Stimulated activated memory B cell treated with anti-CD40 and anti-IgM and Interleukin-4, amounts not matched to agents 10 μg/mL and 1 μg/mL and 100 μg/mL, for 72 hours (primary cell): ENCODE measurements at places on chromosomes 7 and 10.

DNA sequence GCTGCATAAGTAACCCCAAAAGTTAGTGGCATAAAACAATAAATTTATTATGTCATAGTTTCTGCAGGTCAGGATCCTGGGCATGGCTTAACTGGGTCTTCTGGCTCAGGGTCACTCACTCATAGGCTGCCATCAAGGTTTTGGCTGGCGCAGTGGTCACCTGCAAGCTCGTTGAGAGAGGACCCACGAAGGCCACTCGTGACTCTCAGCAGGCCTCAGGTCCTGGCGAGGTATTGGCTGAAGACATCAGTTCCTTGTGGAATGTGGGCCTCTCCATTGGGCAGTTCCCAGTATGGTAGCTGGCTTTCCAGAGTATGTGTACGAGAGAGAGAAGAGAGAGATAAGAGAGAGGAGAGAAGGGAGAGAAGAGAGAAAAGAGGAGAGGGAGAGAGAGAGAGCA, 138.3 kb upstream of the KLF14 start:
- H3K4me1 ChIP-seq, result peaks cover 33% of the 10 kb centered on the region
- peaks cover 74% of the 10 kb centered on the region for H3K36me3 ChIP-seq
- no peak overlapping the region for H3K4me3 ChIP-seq
- no peak for ATAC-seq
- no peaks in the 10 kb centered on the region for H3K27me3 ChIP-seq
- H3K27ac ChIP-seq, result no peak overlapping the region

DNA sequence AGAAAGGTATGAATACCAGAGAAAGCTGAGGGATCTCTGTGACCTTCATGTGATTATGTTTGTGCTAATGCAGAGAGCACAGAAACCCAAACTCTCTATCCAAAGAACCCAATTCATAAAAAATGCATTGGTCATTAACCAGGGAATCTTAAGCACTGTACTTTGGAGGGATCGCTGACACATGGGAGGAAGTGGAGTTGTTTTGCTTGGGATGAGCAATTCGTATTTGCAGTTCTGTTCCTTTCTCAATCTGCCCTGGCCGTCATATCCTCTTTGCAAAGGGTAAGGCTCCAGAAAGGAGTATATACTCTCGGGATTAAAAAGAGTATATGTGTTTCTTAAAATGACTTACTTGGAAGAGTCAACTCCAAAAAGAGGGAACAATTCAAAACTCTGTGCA, 221.3 kb downstream of the POU6F2 start:
- H3K36me3 ChIP-seq, result no peaks in the 10 kb centered on the region
- H3K27me3 ChIP-seq, result no peaks in the 10 kb centered on the region
- no peaks in the 10 kb centered on the region for H3K4me1 ChIP-seq
- no peak for ATAC-seq
- no peak overlapping the region for H3K27ac ChIP-seq
- H3K4me3 ChIP-seq, result no peak overlapping the region

DNA sequence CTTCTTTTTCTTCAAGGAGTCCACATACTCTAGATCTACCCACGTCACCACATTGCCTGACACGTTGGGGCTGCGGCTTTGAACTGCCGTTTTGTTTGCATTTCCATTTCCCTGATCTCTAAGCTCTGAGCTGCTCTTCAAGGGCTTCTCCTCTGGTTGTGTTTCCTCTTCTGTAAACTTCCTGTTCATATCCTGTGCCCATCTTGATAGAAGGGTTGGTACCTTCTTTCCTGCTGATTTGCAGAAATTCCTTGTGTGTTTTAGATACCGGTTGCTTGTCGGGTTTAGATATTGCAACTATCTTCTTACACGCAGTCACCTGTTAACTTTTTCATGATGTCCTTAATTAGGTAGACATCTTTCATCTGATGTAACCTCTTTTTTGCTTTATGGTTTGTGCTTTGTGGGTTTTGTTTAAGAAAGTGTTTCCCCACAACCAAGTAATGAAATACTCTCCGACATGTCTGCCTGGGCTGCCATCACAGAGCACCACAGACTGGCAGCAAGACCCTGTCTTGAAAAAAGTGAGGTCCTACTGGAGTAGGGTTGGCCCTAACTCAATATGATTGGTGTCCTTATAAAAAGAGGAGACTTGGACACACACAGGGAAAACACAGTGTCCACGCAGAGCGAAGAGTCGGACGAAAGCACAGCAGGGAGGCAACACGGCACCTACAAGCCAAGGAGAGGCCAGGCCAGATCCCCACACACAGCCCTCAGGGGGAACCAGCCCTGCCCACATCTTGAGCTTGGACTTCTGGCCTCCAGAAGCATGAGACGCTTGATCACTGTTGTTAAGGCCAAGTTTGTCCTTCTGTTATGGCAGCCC, 99.1 kb upstream of the PDGFA start:
- no peak overlapping the region for H3K4me3 ChIP-seq
- peak overlapping the region; percentile 2 for H3K27ac ChIP-seq

- peak overlapping the region; percentile 49 for H3K4me3 ChIP-seq
- H3K27ac ChIP-seq, result no peak overlapping the region
- no peaks in the 10 kb centered on the region for H3K36me3 ChIP-seq
- peaks cover 28% of the 10 kb centered on the region for H3K4me1 ChIP-seq
Observed at GRCh38 chr10:98339799-98340198, 71.8 kb upstream of the LOXL4 start.

- H3K4me1 ChIP-seq, result no peaks in the 10 kb centered on the region
- H3K27me3 ChIP-seq, result no peaks in the 10 kb centered on the region
- no peak overlapping the region for H3K4me3 ChIP-seq
- H3K36me3 ChIP-seq, result peaks cover 12% of the 10 kb centered on the region
Observed at GRCh38 chr10:25023278-25023677, 6.9 kb downstream of the THNSL1 start.

GRCh38 chr10:132860532-132860931, 74.6 kb upstream of the NKX6-2 start:
- H3K27ac ChIP-seq, result no peak overlapping the region
- H3K36me3 ChIP-seq, result no peaks in the 10 kb centered on the region
- H3K4me1 ChIP-seq, result no peaks in the 10 kb centered on the region
- ATAC-seq, result no peak
- no peak overlapping the region for H3K4me3 ChIP-seq

DNA sequence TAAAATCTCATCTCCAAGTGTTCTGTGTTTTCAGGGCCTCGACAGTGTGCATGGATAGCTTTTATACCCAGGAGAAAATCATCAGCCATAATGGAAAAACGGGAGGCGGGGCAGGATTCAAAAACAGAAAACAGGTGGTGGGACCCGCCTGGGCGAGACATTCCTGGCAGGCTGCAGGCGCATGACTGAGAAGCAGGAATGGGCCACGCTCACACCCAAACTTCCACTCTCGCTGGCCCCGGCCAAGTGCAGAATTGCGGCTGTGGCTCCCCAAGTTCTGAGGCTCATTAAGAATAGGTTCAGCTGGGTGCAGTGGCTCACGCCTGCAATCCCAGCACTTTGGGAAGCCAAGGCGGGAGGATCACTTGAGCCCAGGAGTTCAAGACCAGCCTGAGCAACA, 60.6 kb downstream of the C10orf143 start:
- no peaks in the 10 kb centered on the region for H3K4me1 ChIP-seq
- no peak overlapping the region for H3K4me3 ChIP-seq
- no peak overlapping the region for H3K27ac ChIP-seq
- H3K36me3 ChIP-seq, result peaks cover 8% of the 10 kb centered on the region

- H3K27me3 ChIP-seq, result no peaks in the 10 kb centered on the region
- H3K27ac ChIP-seq, result no peak overlapping the region
- no peak overlapping the region for H3K4me3 ChIP-seq
- no peak for ATAC-seq
- no peaks in the 10 kb centered on the region for H3K4me1 ChIP-seq
Observed at GRCh38 chr10:46520381-46520780, 36.1 kb downstream of the GPRIN2 start.

DNA sequence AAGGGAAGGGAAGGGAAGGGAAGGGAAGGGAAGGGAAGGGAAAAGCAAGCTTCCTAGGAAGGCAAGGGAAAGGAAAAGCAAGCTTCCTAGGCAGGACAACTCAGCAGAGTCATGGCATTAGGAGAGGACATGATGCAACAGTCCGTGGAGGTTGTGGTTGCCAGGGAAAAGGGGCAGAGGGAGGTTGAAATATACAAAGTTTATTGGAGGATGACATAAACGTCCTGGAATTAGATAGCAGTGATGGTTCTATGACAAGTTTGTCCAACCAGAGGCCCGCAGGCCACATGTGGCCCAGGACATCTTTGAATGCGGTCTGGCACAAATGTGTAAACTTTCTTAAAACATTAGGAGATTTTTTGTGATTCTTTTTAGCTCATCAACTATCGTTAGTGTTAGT, 59.8 kb upstream of the OPN4 start:
- no peak overlapping the region for H3K4me3 ChIP-seq
- H3K27ac ChIP-seq, result no peak overlapping the region
- no peak for ATAC-seq
- no peaks in the 10 kb centered on the region for H3K4me1 ChIP-seq
- H3K27me3 ChIP-seq, result peaks cover 9% of the 10 kb centered on the region

- H3K27me3 ChIP-seq, result no peaks in the 10 kb centered on the region
- no peaks in the 10 kb centered on the region for H3K36me3 ChIP-seq
- no peak overlapping the region for H3K27ac ChIP-seq
Observed at GRCh38 chr7:147524726-147525250, 1065.8 kb upstream of the C7orf33 start.

DNA sequence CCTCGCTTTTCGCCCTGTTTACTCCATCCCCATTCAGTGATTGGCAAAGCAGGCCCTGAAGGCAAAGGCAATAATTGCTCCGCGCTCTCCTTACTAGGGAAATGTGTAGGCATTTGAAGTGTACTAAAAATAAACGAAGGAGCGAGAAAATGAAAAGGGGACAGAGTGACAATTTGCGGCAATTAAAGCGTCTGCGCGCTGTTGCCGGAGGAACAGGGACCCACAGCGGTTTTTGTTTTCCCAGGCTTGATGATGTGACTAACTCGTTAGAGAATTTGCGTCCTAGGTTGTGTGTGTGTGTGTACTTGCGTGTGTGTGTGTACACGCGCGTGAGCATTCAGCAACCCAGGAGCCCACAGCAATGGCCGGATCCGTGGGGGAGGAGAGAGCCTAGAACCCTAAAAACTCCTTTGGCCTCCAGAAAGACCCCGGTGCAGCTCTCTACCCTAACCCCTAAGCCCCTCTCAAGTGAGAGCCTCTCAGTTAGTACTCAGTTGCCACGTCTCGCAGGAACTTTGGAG, 7.8 kb upstream of the DLX6 start:
- H3K4me1 ChIP-seq, result peaks cover 5% of the 10 kb centered on the region
- no peak for ATAC-seq
- peaks cover 5% of the 10 kb centered on the region for H3K36me3 ChIP-seq

- H3K27ac ChIP-seq, result no peak overlapping the region
- no peaks in the 10 kb centered on the region for H3K27me3 ChIP-seq
- ATAC-seq, result no peak
- H3K4me3 ChIP-seq, result no peak overlapping the region
Observed at GRCh38 chr10:3723766-3724165, 61.2 kb downstream of the KLF6 start.

- H3K4me1 ChIP-seq, result no peaks in the 10 kb centered on the region
- H3K27ac ChIP-seq, result no peak overlapping the region
- no peak for ATAC-seq
- H3K27me3 ChIP-seq, result peaks cover 8% of the 10 kb centered on the region
- no peaks in the 10 kb centered on the region for H3K36me3 ChIP-seq
Observed at GRCh38 chr10:121379013-121379412, 219.2 kb downstream of the FGFR2 start.

DNA sequence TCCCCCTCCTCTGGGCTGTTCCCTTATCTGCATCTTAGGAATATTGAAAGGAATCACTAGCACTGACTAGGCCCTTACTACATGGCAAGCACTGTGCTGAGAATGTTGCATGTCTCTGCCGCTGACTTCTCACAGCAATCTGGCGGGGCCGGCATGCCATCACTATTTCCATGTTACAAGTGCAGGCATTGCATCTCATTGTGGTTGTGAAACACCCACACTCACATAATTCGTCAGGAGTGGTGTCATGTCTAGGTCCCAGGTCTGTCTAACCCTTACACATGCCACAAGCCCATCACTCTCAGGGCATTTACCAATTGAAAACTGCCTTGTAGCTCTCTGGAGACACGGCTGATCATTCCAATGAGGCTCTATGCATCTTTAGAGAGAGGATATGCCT, 8.5 kb upstream of the IL2RA start:
- H3K36me3 ChIP-seq, result peaks cover 6% of the 10 kb centered on the region
- H3K27ac ChIP-seq, result peak overlapping the region; percentile 99
- H3K27me3 ChIP-seq, result no peaks in the 10 kb centered on the region
- peak overlapping the region; percentile 49 for H3K4me3 ChIP-seq
- no peak for ATAC-seq
- peaks cover 88% of the 10 kb centered on the region for H3K4me1 ChIP-seq

DNA sequence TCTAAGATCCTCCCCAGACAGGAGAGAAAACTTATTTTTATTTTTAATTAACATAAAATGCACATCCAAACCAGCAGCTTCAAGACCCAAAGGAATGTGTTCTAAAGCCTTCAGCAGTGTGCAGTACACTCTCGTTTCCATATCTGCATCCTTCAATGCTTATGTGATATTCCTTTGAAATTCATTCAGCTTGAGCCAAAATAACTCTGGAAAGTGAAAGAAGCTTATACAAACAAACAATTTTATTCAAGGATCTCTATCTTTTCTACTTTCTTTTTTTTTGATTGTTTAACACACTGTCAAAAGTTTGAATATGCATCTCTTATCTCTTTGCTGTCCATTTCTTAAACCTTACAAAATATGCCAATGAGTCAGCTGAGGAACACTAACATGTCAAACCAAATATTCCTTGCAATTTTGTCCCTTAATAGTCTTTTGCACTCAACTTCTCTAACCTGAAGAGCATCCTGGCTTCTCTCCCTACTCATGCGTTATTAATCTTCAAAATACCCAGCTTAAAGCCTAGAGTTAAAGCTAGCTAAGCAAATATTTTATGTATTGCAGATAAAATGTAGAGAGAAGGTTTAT, 124.3 kb downstream of the THSD7A start:
- H3K36me3 ChIP-seq, result no peaks in the 10 kb centered on the region
- ATAC-seq, result no peak
- H3K27ac ChIP-seq, result no peak overlapping the region
- H3K4me3 ChIP-seq, result no peak overlapping the region
- no peaks in the 10 kb centered on the region for H3K27me3 ChIP-seq

DNA sequence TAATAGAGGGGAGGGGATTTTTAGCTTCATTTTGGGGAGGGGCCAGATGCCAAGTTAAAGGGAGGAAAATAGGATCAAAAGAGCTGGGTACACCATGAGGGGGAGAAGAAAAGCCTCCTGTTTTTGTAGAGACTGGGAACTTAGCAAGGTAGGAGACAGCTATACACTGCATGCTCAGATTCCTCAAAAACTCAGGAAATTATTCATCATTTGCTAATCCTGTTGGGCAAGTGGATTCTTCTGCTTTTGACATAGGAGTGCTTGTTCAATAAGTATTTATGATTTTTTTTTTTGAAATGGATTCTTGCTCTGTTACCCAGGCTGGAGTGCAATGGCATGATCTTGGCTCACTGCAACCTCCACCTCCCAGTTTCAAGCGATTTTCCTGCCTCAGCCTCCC, 73.4 kb downstream of the LYZL2 start:
- H3K36me3 ChIP-seq, result no peaks in the 10 kb centered on the region
- H3K4me1 ChIP-seq, result peaks cover 11% of the 10 kb centered on the region
- H3K27me3 ChIP-seq, result no peaks in the 10 kb centered on the region
- H3K4me3 ChIP-seq, result no peak overlapping the region
- no peak overlapping the region for H3K27ac ChIP-seq
- no peak for ATAC-seq
